ENCODE measurements at places on chromosomes 13 and 19.
A peak's percentile ranks its signal among the peaks of the same experiment; 100 is the strongest.

- no peak for DNase-seq
These were observed 58.3 kb downstream of the RAP2A start for GRCh38 chr13:97492257-97492656.

GRCh38 chr13:19154843-19155242 is 26.8 kb downstream of the TUBA3C start:
- DNase-seq = no peak

- DNase-seq = peak; percentile 36
These were observed 43.9 kb downstream of the SIAH3 start for GRCh38 chr13:45807520-45808099.

GRCh38 chr19:5953030-5953589 is 24.8 kb downstream of the RANBP3 start:
- DNase-seq = peak; percentile 4

- DNase-seq = no peak
These were observed 9.7 kb upstream of the ATP1A3 start for GRCh38 chr19:42003506-42004294.

DNA sequence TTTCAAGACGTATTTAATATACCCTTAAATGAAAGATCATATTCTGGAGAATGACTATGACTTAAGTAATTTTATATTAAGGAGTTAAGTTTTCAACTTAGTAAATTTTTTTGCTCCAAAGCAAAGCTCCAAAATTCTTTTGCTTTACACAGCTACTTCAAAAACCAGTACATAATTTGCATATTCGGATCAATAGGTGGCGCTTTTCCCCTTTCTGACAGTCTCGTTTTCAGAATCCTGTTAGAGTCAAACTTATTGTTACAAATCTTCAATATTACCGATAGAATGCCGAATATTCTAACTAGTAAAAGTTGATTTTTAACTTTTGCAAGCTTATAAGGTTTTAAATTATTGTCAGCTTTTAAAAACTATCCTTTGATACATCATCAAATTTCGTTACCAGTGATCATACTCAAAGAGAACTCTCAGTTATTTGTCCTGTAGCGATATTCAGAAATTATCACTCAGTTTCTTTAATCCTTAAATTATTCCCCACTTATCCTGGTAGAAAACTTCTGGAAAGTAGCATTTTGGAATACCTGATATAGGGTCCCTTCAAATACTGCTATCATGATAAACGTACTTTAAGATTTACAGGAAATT is 852.7 kb upstream of the KLHL1 start:
- DNase-seq = no peak

- DNase-seq = no peak
These were observed 283.4 kb downstream of the DACH1 start for GRCh38 chr13:71583581-71583980.

GRCh38 chr13:30714629-30715371 is 20.5 kb upstream of the ALOX5AP start:
- peak; percentile 88 for DNase-seq

DNA sequence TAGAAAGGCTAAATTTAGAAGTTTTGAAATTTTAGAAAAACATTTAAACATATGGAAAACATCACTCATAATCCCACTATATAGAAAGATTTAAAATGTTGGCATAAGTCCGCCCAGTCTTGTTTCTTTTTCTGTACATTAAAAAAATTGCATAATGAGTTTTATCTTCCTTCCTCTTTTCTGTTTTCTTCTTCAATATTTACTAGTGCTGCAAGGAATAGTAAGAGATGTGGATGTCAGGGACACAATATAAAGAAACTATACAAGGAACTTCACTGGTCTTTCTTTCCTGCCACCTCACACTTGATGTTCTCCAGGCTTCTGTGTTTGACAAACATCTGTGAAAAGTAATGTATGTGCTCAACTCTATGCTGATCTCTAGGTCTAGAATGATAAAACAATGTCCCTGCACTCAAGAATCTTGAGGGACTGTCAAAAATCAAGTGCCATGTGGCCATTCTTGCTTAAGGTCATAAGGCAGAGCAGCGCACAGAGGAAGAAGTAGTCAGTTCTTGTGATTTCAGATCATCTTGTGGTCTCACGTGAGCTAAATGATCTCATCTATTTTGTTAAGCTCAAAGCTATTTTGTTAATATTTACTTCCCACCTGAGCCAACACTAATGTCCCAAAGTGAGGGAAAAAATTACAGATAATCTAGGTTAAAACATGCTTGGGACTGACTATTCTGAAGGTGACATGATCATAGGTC is 186.9 kb upstream of the OBI1 start:
- no peak for DNase-seq

GRCh38 chr13:113771709-113772331 is 12.8 kb downstream of the TMEM255B start:
- peak; percentile 66 for DNase-seq

GRCh38 chr13:113820813-113821651 is 42.8 kb downstream of the GAS6 start:
- DNase-seq = no peak

- DNase-seq = no peak
These were observed 200.2 kb downstream of the KATNAL1 start for GRCh38 chr13:30107121-30107520.

GRCh38 chr13:51154029-51154555 is 43.0 kb upstream of the C13orf42 start:
- no peak for DNase-seq

GRCh38 chr19:10829967-10830366 is 6.0 kb downstream of the TMED1 start:
- DNase-seq = no peak

DNA sequence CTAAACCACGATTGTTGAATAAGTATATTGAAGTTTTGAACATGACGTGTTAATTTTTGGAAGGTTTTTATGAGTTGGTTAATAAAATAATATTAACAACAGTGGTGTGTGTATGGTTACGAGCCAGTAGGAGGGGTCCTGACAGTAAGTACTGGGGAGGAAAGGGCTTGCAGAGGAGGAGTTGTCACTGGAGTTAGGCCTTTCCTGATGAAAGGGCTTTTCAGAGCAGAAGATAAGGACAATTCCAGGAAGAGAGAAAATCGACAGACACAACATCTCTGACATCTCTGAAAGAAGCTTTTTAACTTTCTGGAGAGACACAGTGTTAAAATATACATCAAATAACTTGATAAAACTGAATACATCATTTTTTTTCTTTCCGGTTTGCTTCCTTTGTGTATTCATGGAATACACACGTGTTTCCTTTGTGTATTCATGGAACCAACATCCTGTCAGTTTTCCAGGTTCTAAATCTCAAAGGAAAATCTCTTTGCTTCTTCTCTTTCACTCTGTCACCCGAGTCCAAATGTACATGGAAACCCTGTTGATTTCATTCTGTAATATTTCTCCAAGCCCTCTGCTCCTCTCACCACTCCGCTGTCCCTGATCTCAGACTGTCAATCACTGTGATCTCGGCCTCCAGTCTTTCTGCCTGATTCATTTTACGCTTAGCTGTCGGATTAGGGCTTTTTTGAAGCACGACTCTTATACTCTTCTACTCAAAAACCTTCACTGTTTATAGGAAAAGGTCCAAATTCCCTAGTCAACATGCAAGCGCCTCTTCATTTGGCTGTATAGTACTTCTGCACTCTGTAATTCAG is 374.4 kb downstream of the DLEU7 start:
- DNase-seq = no peak
